ENCODE measurements at places on chromosomes 2 and 18.
A peak's percentile ranks its signal among the peaks of the same experiment; 100 is the strongest.

- no peak for DNase-seq
These were observed 2.7 kb upstream of the IL1R1 start for GRCh38 chr2:102139851-102140250.

DNA sequence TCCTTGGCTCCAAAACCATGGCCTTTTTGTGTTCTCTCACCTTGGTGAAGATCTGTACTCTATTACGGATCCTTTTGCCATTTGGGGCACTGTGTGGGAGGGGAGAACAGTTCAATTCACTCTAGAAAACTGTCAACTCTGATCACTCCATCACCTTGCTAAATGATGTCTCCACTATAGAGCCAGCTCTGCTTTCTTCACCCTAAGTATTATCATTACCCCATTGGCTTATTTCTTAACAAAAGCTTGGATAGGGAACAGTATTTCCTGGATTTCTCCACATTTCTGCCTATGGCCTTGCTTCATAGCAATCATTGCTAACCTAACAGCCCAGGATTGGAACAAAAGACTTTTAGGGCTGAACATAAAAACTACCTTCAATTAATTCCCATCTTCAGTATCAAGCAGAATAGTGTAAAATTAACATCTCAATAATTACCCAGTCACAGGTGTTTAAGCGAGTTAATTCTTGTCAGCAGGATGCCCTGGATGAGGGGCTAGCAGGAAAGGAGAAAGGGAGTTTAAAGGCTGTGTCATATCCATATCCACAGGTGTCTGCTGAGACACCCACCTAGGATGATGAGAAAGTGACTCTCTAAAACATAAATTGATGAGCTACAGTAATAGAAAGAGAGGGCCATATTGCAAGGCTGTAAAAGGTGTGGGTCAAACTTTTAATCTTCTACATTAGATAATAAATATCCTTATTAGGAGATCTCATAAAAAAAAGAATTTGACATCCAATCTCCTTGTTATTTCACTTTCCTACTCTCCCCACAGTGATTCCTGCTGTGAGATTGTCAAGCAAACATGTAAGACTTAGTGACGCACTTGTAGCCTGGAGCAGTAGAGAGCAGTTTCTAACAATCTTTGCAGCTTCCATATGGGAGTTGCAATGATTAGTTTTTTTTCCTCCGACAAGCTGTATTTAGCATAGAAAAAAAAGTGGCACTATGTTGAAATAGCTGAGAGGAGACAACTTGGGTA is 589.5 kb upstream of the NXPH2 start:
- DNase-seq, result no peak

DNA sequence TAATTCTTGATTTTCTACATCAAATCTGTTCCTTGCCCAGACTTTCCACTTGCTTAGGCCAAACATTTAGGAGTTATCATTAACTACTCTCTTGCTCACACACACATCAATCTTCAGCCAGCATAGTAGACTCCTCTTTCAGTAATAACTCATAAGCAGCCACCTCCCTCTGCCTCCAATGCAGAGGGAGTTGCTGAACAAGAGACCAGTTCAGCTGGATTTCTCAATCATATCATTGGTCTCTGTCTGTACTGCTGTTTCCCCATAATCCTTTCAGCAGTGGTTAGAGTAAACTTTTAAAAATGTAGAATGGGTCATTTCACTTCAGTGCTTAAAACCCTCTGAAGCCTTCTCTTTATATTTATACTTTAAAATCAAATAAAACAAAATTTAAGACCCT is 112.9 kb downstream of the SLC39A10 start:
- no peak for DNase-seq

GRCh38 chr2:150309311-150310080 is 178.0 kb downstream of the RND3 start:
- DNase-seq, result no peak

GRCh38 chr2:192499476-192499875 is 304.7 kb upstream of the TMEFF2 start:
- DNase-seq, result no peak

DNA sequence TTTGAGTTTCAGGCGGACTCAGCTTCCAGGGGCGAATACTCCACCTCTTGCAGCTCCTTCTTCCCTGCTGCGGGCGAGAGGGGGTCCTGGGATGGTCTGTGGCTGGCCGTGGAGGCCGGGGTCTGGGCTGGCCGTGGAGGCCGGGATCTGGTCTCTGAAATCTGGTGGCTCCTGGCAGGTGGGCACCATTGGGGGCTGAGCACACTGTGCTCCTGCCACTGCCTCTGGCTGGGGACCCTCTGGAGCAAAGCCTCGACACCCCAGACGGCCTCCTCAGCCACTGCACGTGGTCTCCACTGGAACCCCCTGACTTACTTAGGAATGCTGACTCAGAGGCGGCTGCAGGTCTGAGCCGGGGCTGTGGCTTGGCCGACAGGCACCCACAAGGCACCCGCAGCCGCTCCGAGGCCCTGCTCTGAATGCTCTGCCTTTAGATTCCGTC is 100.1 kb upstream of the ALKAL2 start:
- no peak for DNase-seq

DNA sequence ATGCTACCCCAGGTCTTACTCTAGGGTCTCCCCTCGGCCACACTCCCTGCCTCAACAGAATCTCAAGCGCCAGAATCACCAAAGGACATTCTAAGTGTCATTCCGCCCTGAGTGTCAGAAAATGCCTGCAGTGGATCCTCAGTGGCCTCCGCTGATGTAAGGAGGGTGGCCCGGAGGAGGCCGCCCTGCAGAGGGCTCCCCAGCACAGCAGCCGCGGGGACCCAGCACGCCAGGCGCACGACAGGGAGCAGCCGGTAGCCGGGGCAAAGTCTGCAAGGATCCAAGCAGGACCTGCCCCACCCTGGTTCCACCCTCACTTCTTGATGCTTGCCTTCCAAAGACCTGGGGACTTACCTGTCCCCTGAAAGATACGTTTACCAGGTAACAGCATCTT is 54.2 kb upstream of the ID2 start:
- no peak for DNase-seq

DNA sequence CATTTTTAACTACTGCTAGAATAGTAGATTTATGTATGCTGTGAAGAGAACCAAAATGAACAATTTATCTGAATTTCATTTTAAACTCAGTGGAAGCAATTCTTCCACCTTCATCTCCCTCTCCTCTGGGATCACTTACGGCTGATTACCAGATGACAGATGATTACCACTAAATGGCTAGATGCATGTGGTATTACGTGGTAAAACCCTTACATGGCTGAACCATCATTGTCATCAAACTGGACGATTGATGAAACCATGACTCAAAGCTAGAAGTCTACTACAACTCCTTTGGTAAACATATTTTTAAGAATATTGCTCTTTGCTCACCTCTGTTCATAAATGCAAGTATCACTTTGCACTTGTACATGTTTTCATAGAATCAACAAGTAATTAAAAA is 48.5 kb upstream of the DOCK10 start:
- DNase-seq, result peak; percentile 37

DNA sequence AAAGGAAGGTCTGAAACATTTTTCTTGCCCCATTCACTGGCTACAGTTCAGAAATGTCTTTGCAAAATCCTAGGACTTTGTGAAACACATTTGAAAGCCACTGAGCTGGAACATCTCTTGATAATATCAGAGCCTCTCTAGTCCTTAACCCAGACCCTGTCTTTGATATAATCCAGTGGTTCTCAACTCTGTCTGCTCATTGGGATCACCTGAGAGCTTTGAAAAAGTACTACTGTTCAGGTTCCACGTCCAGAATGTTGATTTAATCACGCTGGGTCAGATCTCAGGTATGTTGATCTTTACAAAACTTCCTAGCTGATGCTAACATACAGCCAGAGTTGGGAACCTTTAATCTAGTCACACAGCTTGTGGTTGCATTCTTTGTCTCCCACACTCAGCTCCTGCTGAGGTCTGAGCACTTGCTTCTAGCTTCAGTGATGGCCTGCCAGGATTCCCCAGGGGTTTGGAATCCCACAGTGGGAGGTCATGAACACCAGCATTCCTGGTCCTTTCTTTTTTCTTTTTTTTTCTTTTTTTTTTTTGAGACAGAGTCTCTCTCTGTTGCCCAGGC is 262.7 kb downstream of the SETBP1 start:
- DNase-seq, result no peak

DNA sequence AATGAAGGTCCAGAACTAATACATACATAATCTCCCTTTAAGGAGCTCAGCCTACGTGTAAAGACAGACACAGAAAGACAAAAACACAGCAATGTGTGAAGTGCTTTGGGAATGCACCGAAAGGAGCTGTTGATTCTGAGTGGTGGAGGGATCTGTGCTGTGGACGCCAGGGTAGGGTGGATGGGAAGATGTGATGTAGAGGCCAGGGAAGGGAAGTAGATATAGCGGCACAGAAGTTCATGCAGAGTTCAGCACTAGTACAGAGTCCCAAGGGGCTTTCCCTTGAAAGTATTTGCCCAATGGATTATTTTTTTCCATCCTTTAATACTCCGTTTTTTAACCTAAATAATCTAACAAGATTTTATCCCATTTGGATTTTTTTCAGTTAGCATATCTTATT is 32.1 kb upstream of the DOCK10 start:
- no peak for DNase-seq

GRCh38 chr18:31563778-31564177 is 27.9 kb upstream of the TTR start:
- DNase-seq, result no peak

Measured in HFFc6 (cell line).